ENCODE measurements at places on chromosomes 16 and 17.

DNA sequence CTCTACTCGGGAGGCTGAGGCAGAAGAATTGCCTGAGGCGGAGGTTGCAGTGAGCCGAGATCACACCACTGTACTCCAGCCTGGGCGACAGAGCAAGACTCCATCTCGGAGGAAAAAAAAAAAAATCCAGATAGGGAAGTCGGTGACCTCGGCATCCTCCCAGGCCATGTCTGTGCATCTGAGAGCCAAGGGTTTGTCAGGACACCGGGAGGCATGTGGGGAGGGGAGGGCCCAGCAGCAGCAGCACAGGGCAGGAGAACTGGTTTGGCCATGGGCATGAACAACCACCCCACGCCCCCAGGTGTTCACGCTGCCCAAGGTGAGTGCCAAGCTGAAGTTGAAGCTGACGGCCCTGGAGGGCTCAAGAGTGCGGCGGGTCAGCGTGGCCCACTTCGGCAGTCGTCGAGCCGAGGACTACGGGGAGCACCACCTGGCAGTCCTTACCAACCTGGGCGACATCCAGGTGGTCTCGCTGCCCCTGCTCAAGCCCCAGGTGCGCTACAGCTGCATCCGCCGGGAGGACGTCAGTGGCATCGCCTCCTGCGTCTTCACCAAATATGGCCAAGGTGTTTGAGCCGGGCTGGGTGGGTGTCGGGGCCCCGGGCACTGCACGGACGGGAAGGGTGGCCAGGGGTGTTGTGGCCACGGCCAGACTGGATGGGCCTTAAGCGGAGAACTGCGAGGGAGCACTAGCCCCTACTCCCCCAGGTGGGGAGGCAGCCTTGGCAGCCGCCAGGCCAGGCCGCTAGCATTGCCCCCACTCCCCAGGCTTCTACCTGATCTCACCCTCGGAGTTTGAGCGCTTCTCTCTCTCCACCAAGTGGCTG is 14.7 kb upstream of the MYO15B start:
- no peak for DNase-seq

DNA sequence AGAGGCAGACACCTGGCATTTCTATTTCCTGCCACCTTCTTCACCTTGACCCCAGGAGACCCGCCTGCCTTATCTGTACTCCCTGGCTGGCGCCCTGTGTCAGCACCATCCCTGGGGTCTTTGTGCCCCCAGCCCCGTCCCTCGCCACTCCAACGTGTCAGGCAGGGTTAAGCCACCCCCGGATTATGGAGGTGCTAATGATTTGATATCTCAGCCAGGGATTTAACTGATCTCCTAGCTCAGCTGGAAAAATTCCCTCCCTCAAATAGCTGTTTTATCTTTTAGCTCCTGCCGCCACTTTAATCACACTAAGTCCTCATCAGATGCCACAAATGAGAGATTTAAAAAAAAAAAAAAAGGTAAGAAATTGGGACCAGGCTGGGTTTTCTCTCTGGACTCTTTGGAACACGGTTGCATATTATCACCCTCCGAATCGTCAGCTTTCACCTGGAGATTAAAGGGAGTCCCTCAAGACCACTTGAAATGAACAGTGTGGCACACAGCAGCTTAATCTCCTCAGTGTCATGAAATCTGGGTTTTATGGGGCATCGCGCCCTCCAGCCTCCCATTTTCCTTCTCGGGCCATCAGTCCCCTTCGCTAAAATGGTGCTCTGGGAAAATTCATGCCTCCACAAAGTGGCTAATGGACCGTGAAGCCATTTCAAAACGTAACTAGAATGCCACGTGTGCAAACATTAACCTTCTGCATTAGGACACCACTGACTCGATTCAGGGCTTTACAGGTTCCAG is 26.2 kb upstream of the WFDC1 start:
- no peak for DNase-seq

GRCh38 chr17:38663125-38663751 is 11.5 kb downstream of the EPOP start:
- DNase-seq, result peak; percentile 30

DNA sequence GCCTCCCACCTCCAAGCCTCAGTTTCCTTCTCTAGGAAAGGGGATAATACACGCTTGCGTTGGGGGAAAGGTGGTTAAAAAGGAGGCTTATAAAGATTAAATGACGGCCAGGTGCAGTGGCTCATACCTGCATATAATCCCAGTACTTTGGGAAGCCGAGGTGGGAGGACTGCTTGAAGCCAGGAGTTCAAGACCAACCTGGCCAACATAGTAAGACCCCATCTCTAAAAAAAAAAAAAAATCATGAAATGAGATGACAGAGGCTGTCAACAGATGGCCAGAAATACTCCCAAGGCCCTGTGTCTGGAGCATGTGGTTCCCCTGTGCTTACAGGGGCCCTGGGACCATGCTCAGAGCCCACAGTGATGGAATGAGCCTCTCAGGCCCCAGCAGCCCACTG is 30.4 kb downstream of the RTN4RL1 start:
- DNase-seq, result no peak
